Naive thymus-derived CD4-positive, alpha-beta T cell (primary cell): ENCODE measurements at places on chromosomes 7 and 10. TPM values are rescaled to one million over a fixed set of nuclear protein-coding genes. Genes with fewer than 3 reads are reported as not detected.

Gene TSPAN12
- total RNA-seq: not detected

Gene CUBN
- total RNA-seq: 14.9 TPM

DNA sequence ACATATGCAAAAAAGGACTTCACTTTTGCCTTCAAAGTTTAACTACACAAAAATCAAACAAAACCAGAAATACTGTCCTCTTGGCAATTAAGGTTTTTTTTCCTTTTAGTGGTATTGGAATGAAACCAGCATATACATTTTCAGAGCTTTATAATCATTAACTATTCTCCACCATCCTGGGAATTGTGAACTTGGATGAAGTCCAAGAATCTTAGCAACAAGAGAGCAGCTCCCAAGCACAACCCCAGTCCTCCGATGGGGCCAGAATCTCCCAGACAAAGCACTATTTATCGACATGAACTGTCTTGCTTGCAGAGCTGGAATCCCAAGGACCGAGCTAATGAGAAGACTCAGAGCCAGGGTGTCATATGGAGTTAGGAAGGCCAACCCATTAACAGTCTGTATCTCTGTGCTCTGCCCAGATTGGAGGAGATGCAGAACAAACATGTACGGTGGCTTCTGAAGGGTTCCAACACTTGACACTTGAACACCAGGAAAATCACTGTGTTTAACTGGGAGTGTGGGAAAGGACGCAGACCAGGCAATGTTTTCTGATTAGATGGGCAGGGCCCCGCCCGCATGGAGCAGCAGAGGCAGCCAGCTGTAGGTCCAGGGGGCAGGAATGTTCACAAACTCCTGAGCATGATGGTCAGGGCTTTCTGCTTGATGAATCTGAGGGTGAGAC, 35.5 kb downstream of the PPP1R3C start:
- H3K27ac ChIP-seq: no peak overlapping the region
- no peak overlapping the region for H3K4me3 ChIP-seq
- no peak for DNase-seq
- no peaks in the 10 kb centered on the region for H3K36me3 ChIP-seq
- no peaks in the 10 kb centered on the region for H3K4me1 ChIP-seq

DNA sequence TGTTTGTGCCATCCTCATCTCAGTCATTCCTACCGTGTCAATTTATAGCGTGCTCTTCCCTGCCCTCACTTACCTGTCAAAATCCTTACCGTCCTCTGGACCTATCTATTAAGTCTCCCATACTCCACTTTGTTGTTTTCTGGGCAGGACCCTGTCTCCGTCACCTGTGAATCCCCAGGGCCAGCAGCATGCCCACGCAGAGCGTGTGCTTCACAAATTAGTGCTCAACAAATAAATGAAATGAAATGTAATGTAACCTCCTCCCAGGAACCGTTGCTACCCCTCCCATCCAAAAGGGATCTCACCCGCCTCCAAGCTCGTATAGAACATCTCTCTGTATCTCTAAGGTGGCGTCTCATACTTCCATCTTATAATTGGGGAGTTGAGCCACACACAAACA, 589.9 kb upstream of the MGMT start:
- H3K4me1 ChIP-seq: no peaks in the 10 kb centered on the region
- H3K27ac ChIP-seq: no peak overlapping the region
- H3K36me3 ChIP-seq: no peaks in the 10 kb centered on the region
- H3K4me3 ChIP-seq: no peak overlapping the region
- no peaks in the 10 kb centered on the region for H3K27me3 ChIP-seq
